ENCODE measurements at places on chromosomes 7 and 10. TPM values are rescaled to one million over a fixed set of nuclear protein-coding genes. Genes with fewer than 3 reads are reported as not detected.
A peak's percentile ranks its signal among the peaks of the same experiment; 100 is the strongest.

DNA sequence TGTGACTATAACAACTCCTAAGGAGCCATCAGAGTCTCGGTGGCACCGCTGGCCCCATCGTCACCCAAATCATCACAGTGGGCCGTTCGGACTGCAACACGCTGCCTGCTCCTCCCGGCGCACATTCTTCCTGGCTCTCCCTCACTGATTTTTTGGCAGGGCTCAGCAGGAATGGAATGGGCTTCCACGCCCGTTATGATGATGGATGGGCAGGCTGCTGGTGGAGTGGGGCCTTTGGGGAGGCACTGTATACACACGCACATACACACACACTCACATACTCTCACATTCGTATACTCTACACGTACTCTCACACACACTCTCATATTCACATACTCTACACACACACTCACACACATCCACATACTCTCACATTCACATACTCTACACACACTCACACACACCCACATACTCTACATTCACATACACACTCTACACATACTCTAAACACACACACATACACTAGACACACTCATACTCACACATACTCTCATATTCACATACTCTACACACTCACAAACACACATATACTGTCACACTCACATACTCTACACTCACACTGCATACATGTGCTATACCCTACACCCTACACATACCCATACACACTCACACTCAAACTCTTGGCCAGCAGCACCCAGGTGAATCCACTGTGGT, 99.8 kb downstream of the KCNMA1 start:
- no peaks in the 10 kb centered on the region for H3K27me3 ChIP-seq
- H3K27ac ChIP-seq, result no peak overlapping the region
- no peak overlapping the region for H3K4me3 ChIP-seq
- no peaks in the 10 kb centered on the region for H3K36me3 ChIP-seq
- H3K4me1 ChIP-seq, result no peaks in the 10 kb centered on the region

IL2RA gene
- 1.1 TPM for total RNA-seq

- no peak overlapping the region for H3K4me3 ChIP-seq
- no peak for DNase-seq
- H3K27ac ChIP-seq, result no peak overlapping the region
- no peaks in the 10 kb centered on the region for H3K27me3 ChIP-seq
Observed at GRCh38 chr7:11232462-11232861, 258.8 kb downstream of the PHF14 start.

DNA sequence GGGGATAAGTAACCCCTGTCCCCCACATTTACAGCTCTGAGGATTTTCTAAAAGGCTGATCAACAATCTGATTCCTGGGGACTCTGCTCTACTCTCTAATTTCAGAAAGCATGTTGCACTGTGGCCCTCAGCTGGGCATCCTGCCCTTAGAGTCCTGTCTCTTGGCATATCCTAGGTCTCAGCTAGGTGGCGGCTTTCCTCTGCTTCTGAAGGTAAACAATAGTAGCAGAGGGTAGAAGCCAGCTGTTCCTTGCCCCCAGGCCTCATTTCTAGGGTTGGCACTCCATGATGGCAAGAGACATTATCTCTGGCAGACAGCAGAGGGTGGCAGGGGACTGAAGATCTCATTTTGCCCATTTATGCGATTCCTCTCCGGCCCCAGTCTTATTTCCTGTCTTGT, 77.0 kb downstream of the ADCYAP1R1 start:
- no peak overlapping the region for H3K27ac ChIP-seq
- no peaks in the 10 kb centered on the region for H3K4me1 ChIP-seq
- H3K4me3 ChIP-seq, result no peak overlapping the region
- no peaks in the 10 kb centered on the region for H3K27me3 ChIP-seq

CDK14 gene
- total RNA-seq, result 29.0 TPM

DGKI gene
- 0.81 TPM for total RNA-seq

DNA sequence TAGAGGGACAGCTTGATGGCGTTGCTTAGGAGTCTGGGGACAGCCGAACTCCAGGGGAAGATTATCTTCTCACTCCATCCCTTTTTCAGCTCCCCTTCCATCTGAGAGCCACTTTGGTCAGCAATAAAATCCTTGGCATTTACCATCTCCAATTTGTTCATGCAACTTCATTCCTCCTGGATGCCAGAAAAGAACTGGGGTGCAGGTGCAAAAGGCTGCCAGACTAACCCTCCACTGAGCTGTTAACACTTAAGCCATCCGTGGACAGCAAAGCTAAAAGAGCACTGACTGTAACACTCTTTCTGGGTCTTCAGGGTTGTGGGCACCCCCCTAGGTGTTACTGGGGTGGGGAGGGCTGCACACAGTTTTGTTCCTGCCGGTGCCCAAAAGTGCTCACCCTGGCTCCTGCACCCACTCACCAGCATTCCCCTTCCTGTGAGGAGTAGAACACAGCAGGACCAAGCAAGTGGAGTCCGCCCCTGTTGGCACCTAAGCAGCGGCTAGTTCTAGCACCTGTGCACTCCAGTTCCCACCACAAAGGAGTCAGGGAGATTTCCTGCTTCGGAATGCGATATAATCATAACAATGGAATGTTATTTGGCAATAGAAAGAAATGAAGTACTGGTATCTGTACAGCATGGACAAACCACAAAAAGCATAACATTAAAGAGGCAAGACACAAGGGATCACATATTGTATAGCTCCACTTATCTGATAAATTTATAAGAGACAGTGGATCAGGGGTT, 95.1 kb downstream of the NPY start:
- H3K4me3 ChIP-seq, result no peak overlapping the region
- H3K27ac ChIP-seq, result no peak overlapping the region
- H3K4me1 ChIP-seq, result no peaks in the 10 kb centered on the region
- no peaks in the 10 kb centered on the region for H3K27me3 ChIP-seq
- no peaks in the 10 kb centered on the region for H3K36me3 ChIP-seq

DNA sequence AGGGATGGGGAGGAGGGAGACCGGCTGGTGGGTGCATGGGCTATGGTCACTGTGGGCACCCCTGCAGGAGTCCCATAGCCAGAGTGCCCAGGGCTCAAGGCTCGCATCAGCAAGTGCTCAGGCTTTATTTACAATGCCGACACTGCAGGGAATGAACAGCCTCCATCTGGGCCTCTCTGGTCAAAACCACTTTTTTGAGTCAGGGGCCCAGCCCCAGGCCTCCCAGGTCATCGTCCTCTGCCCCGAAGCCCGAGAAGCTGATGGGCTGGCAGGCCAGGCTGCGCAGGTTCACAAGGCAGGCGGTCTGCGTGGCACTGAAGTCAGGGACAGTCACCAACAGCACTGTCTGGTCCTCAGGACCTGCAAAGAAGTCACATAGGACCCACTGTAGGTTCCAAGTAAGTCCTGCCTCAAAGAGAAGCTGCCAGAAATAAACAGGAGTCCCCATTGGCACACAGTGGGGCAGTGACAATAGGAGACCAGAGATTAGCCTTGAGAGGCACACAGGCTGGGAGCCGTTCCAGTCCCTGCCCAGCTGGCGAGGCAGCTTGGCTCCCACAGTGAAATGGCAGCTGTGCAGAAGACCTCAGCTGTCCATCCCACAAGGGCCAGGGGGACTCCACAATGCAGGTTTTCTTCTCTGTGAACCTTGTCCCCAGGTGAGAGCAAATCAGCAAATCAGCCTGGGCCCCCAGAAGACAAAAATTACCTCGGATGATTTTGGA, 8.6 kb downstream of the POLD2 start:
- no peak overlapping the region for H3K27ac ChIP-seq
- DNase-seq, result peak; percentile 57
- H3K36me3 ChIP-seq, result no peaks in the 10 kb centered on the region
- H3K4me3 ChIP-seq, result no peak overlapping the region
- H3K27me3 ChIP-seq, result no peaks in the 10 kb centered on the region

- no peaks in the 10 kb centered on the region for H3K36me3 ChIP-seq
- no peak overlapping the region for H3K4me3 ChIP-seq
- no peaks in the 10 kb centered on the region for H3K27me3 ChIP-seq
- no peak overlapping the region for H3K27ac ChIP-seq
Observed at GRCh38 chr10:17335065-17335464, 107.0 kb downstream of the VIM start.

TM9SF3 gene
- total RNA-seq, result 92.6 TPM

DNA sequence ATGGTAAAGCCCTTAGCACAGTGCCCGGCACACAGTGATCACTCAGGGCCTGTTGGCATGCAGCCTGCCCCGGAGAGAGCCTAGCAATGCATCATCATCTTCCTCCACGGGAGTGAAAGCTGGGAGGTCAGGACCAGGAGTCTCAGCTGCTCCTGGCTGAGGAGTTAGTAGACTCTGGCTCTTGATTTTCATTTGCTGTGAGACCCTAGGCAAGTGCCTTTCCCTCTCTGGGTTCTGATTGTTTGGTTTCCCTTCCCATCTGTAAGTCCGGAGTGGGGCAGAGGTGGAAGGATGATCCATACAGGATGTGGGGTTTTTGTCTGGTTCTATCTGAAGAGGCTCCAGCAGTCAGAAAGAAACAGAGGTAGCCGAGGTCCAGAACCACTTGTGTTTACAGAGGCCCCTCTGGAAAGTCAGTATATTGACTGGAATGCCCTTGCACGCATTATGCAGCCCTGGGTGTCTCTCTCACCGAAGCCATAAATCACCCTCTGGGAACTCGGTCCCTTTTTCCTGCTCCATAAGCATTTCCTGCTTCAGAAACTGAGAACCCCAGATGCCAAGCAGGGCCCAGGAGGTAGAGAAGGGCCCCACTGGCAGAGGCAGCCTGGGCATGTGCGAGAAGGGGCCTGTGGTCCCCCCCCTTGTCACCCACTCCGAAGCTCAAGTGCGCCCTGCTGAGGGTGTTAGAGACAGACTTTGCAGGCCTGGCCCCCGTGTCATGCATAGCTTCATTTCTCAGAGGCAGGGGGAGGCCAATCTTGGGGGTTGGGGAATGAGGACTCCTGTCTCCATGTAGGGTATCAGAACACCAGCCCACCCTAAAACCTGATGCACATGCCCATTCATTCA, 8.5 kb downstream of the UNC5B start:
- H3K4me1 ChIP-seq, result no peaks in the 10 kb centered on the region
- H3K27me3 ChIP-seq, result no peaks in the 10 kb centered on the region
- DNase-seq, result no peak
- H3K4me3 ChIP-seq, result no peak overlapping the region

FFAR4 gene
- total RNA-seq, result 0.92 TPM

GBX1 gene
- total RNA-seq, result not detected

DNA sequence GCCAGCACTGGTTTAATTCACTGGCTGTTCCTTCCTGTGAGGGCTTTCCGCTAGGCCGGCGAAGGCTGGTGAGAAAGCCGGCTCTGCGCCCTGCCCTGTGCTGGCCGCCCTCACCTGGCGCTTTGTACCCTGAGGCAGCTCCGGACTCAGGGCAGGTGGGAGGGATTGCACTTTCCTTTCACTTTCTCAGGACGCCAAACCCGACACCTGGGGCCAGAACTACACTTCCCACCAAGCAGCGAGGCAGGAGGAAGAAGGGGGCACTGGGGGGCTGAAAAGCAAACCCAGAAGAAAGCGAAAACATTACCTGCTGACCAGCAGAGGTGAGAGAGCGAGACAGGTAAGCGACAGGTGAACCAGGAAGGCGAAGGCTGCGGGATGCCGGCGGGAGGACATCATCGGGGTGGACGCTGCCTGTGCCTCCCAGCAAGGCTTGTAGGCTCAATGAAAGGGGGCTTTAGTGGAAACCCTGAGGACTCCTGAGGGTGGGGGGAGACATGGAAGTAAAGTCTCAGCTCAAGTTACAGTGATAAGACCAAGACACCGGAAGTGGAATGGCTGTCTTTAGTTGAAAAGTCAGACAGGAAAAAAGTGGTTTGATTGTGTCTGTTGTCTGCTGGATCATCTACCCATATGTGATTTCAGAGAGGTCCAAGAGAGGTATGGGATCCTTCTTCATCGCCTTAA, at the start of gene RAB19:
RAB19 (plus strand) TSS at position 181 of the 687 bp plus-strand sequence. CDS start 3,589 bp downstream, outside the sequence.
- peak within 1 kb of the TSS; percentile 23 for H3K27ac ChIP-seq
- H3K4me3 ChIP-seq, result peak within 1 kb of the TSS; percentile 58
- H3K27me3 ChIP-seq, result no peaks in the 10 kb centered on the region
- H3K36me3 ChIP-seq, result no peaks in the 10 kb centered on the region

DNA sequence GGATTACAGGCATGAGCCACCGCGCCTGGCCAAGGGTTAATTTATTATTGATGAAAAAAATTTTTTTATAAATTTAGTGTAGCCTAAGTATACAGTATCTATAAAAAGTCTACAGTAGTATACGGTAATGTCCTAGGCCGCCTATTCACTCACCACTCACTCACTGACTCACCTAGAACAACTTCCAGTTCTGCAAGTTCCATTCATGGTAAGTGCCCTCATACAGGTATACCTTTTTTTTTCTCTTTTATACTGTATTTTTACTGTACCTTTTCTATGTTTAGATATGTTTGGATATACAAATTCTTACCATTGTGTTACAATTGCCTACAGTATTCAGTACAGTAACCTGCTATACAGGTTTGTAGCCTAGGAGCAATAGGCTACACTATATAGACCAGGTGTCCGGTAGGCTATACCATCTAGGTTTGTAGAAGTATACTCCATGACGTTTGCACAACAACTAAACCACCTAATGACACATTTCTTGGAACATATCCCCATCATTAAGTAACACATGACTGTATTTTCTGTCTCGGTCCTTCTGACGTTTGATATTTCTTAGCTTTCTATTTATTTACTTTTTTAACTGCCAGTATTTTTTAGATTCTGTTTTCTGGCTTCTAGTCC, 23.4 kb downstream of the IRF5 start:
- H3K36me3 ChIP-seq, result peaks cover 16% of the 10 kb centered on the region
- H3K4me3 ChIP-seq, result no peak overlapping the region
- no peaks in the 10 kb centered on the region for H3K4me1 ChIP-seq
- no peak overlapping the region for H3K27ac ChIP-seq
- H3K27me3 ChIP-seq, result no peaks in the 10 kb centered on the region

DNA sequence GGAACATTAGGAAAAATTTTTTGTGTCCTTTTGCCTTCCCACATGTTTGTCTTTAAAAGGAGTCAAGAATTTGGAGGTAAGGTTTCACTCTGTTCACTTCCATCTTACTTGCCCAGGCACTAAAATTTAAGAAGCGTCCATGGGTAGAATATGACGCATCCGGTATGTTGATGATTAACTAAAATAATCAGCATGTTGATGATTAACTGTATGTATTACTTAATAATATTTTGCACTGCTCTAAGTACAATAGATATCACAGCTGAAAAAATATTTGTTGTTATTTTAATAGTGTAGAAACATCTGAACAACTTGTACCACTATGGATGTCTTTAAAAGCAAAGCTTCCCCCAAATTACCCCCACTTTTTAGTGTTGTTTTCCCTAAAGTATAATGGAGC, 11.5 kb downstream of the ANKRD22 start:
- DNase-seq, result no peak
- H3K36me3 ChIP-seq, result no peaks in the 10 kb centered on the region
- H3K27ac ChIP-seq, result peak overlapping the region; percentile 75
- no peak overlapping the region for H3K4me3 ChIP-seq
- peaks cover 13% of the 10 kb centered on the region for H3K4me1 ChIP-seq

DNA sequence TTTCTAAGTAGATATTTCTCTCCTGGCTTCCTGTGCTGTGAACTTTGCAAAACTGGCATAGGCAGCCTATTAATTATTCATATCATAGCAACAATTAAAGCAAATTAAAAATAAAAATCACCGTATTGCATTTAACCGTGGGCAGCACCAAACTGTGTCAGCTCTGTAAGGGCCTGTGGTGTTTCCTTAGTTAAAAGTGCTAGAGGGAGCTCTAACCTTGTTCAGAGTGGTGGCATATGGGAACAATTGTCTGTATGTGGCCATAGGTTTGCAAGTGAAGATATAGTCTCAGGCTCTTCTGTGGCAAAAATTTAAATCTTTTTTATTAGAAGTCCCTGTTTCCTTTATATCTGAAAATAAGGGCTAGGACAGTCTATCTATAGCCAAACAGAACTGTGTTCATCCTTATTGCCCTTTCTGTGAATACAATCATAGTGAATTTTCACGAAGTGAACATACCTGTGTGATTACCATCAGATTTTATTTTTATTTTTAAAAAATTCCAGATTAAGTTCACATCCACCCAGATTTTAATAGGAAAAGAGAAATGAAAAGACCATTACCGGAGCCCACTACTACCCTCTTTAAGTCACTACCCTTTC, 92.6 kb downstream of the POLL start:
- no peak overlapping the region for H3K27ac ChIP-seq
- DNase-seq, result no peak
- H3K36me3 ChIP-seq, result no peaks in the 10 kb centered on the region
- H3K4me1 ChIP-seq, result peaks cover 22% of the 10 kb centered on the region
